ENCODE measurements at places on chromosomes 3 and 15. TPM values are rescaled to one million over a fixed set of nuclear protein-coding genes. Genes with fewer than 3 reads are reported as not detected.

DNA sequence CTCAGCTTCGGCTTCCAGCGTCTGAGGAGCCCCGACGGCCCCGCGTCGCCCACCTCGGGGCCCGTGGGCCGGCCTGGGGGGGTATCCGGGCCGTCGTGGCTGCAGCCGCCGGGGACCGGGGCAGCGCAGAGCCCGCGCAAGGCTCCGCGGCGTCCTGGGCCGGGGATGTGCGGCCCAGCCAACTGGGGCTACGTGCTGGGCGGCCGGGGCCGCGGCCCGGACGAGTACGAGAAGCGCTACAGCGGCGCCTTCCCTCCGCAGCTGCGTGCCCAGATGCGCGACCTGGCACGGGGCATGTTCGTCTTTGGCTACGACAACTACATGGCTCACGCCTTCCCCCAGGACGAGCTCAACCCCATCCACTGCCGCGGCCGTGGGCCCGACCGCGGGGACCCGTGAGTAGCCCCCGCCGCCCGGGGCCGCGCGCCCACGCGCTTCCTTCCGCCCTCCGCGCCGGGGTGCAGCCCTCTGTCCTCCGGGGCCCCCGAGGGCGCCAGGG lies 462 bp downstream of the EDEM1 start:
- no peak for DNase-seq

DNA sequence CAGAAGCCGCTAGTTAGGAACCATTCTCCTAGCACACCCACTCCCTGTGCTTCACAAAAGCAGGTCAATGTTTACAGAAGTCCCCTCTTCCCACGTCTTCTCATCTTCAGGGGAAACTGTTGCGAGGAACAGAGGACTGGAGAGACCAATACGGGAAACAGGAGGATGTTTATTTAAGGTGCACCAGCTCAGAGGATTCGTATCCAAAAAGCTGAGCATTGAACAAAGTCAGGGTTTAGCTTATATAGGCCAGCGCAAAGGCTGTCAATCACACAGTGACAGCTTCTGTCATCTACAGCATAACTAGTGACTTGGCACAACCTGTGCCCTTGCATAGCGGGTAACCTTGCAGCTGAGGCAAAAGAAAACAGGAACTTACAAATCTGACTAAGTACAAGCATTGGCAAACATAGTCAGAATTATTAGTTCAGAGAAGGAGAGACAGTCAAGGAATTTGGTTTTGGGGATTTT lies 61.3 kb downstream of the ZDHHC19 start:
- no peak for DNase-seq

Gene GP5
- not detected for total RNA-seq

Gene LYSMD2
- 9.7 TPM for total RNA-seq

Gene SLC9A9
- total RNA-seq: 21.0 TPM

Gene ZNF774
- 0.84 TPM for total RNA-seq

Gene FBN1
- 297 TPM for total RNA-seq

Gene TEX55
- total RNA-seq: not detected

All from mesenteric fat pad (tissue), 1 donor.